ENCODE measurements at places on chromosomes 6 and 20.

GRCh38 chr20:12977328-12978125 is 31.2 kb upstream of the SPTLC3 start:
- DNase-seq = no peak

DNA sequence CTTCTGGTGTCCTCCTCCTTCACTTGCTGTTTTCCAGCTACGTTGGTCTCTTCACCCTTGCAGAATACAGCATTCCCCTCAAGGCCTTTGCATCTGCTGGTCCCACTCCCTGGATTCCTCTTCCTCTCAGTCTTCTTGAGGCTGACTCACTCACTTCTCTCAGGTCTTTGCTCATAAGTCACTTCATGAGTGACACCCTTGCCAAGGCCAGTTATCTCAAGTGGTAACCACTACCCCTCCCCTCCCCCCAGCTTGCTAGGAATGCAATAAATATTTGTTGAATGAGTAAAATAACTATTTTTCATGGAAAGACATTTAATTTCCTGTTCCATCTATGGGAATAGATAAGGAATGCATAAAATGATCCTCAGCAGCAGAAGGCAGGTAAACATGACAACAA is 131.7 kb downstream of the PLCB4 start:
- no peak for DNase-seq

- no peak for DNase-seq
These were observed 357.0 kb downstream of the LAMA2 start for GRCh38 chr6:129239825-129240491.

DNA sequence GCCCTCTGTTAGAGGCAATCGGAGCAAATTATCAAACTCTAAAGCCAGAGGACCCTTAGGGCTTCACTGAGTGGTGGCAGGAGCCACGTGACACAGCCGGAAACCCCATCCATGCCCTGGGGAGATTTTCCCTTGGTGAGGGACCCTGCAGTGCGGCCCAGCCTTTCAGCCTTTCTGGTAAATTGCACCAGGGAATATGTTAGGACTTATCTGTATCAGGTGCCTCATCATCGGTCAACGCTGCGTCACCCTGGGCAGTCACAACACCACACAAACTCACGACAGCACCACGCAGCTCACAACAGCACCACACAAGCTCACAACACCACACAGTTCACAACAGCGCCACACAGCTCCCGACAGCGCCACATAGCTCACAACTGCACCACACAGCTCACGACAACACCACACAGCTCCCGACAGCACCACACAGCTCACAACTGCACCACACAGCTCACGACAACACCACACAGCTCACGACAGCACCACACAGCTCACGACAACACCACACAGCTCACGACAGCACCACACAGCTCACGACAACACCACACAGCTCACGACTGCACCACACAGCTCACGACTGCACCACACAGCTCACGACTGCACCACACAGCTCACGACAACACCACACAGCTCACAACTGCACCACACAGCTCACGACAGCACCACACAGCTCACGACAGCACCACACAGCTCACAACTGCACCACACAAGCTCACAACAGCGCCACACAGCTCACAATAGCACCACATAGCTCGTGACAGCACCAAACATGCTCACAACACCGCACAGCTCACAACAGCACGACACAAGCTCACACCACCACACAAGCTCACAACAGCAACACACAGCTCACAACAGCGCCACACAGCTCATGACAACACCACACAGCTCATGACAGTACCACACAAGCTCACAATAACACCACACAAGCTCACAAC is 199.0 kb downstream of the DLL1 start:
- DNase-seq = no peak

GRCh38 chr20:53716395-53716794 is 122.8 kb upstream of the ZNF217 start:
- no peak for DNase-seq

DNA sequence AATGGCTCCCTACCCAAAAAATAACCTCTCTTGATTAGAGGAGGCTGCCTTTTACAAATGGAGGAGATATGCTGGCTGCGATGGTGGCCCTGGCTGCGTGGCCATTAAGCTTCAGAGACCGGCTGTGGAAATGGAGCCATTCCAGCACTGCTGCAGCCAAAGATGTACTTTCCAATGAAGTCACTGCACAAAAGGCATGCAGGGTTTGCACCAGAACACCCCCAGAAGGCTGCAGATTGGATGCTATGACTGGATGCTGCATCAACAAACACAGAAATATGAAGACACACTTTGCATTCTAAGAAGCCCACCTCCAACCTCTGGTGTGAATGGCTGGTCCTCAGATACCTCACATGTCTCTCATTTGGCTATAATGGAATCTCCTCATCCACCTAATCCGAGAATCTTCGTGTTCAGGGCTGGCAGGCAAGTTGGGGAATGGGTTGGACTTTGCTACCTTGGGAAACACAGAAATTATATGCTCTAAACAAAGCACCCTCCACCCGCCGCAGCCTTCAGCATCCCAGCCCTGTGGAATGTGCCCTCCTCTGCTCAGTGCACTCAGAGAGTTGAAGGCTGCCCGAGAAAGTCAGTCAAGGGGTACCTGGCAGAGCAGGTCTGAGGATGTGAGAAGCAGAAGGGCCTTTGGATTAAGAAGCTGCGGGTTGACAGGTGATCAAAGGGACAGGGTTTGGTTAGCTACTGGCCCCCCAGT is 35.3 kb downstream of the APCDD1L start:
- DNase-seq = no peak

DNA sequence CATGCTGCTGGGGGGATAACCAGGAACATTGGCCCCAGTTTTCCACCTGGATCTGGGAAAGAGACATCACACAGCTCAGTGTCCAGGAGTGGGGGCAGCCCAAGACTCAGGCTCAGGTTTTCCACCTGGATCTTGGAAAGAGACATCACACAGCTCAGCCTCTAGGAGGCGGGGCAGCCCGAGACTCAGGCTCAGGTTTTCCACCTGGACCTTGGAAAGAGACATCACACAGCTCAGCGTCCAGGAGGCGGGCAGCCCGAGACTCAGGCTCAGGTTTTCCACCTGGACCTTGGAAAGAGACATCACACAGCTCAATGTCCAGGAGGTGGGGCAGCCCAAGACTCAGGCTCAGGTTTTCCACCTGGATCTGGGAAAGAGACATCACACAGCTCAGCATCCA is 361.6 kb downstream of the THBS2 start:
- no peak for DNase-seq

DNA sequence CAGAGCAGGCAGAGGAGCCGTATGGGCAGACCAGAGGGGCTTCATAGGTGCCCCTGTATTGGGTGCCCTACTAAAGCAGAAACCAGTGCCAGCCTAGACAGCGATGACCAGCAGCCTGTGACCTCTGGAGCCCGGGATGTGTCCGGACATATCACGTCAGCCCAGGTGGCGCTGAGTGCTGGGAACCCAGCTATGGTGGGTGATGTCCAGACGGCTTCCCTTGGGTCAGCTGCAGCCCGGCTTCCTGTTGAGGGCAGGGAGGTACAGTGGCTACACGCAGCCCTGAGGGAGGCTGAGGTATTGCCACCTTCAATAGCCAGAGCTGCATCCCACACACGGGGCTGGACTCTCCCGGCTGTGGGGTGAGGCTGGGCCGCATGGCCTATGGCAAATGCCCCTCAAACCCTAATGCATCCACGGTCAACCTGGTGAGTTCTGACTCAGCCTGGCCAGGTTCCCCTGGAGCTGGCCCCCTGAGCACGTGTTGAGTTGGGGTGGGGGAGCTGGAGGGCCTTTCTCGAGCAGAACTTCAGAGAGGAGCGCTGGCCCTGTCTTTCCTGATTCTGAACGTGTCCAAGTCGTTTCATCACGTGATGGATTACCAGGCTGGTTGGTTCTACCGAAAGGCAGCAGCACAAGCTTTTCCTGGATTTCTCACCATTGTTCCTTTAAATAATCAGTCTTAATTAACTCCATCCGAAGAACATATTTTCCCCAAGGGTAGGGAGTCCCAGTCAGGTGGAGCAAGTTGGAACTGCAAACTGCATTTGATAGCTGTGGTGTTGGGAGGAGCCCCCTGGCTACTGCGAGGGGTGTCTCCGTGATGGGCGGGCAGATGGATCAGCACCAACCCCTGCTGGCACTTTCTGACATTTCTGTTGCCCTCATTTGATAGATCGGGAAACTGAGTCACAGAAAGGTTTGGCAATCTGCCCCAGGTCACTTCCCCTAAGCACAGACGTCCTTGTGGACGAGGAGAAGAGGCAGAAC is 7.1 kb upstream of the MYT1 start:
- no peak for DNase-seq

- DNase-seq = peak; percentile 57
These were observed 75.2 kb upstream of the GLP1R start for GRCh38 chr6:38973178-38974057.

DNA sequence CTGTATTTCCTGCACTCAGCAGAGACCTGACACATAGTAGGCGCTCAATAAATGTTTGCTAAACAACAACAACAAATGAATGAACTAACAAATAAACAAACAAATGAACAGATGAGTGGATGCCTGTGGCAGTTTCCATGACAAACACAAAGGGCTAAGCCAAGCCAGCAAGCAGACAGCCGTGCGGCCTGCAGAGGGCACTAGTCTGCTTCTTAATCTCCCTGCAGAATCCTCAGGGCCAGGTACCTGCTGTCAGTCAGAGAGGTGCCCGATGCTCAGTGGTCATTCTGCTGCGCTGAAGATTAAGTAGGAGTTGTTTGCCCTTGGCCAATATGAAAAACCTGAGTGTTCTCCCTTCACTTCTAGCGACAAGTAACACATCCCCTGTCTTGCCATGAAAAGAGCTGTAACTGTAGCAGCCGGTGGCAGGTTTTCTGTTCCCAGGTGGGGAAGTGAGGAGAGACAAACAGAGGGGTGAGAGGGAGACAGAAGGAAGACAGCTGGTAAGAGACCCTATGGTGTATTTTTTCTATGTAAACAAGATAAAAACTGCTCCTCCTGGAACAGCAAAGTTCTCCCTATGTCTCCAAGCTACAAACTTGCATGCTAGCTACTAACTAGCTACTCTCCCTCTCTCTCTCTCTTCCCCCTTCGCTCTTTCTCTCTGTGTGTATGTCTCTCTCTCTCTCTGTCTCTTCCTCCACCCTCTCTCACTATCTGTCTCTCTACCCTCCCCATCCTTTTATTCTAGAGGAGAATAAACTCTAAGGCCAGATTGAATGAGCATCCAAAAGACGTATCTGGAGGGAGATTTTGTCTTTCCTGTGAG is at the start of gene MC3R:
Gene MC3R, plus strand, starts transcription at position 779 of the 829 bp plus-strand sequence. CDS start 112 bp downstream, outside the sequence.
- peak; percentile 61 for DNase-seq

DNA sequence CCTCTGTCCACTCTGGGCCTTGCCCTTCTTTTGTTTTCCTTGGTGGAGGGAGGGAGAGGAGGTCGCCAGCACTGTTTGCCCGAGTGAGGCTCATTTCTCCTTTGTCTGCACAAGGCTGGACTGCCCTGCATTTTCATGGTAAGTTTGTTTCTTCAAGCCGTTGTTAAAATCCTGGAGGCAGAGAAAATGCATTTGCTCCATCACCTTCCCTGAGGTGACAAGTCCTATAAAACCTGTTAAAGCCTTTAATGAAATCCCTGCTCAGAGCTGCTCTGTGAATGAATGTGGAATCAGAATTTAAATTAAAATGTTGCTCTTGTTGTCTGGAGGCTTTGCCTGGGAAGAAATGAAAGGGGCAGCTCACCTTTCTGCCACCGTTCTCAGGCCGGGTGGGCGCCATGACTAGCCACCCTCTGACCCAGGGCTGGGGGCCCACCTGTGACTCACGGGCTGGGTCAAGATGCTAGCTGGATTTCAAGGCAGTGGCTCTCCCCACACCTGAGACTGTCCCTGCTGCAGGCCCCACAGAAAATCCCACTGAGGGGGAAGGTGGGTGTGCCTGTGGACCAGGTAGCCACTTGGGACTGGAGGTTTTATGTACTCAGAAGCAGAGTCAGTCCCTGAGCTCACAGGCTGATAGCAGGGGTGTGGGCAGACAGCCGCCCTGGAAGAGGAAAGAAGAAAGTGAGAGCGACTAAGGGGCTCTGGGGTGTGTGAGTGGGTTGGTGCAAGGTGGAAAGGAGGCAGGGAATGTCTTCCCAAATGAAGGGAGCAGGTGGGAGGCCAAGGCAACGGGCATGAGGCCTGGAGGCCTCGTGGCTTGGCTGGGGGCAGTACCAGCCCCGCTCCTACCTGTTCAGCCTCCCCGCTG is 24.0 kb upstream of the MYT1 start:
- DNase-seq = no peak

DNA sequence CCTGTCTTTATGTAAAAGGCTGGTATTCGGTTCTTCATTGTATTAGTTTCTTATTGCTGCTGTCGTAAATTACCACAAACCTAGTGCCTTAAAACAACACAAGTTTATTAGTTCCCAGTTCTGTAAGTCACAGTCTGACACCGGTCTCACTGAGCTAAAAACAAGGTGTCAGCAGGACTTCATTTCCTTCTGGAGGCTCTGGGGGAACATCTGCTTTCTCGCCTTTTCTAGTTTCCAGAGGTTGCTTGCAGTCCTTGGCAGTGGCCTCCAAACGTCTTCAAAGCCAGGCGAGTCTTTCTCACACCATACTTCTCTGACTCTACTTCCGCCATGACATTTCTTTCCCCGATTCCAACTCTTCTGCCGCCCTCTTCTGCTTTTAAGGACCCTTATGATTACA is 43.0 kb upstream of the ZFAND3 start:
- DNase-seq = no peak

DNA sequence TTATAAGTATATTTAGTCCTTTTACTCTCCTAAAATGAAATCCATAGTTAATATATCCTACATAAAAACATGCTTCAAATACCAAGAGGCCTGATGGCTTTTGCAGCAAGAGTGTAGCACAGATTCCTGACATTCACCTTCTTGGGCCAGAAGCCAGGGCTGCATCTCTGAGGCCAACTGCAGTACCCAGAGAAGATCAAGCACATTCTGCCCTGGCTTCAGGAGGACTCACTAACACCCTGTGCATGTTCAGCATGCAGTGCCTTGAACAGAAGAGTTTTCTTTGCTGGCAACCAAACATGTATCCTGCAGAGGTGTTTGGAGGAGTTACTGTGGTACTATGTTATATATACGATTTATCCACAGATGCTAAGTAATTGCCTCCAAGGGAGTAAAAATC is 90.3 kb downstream of the FHL5 start:
- no peak for DNase-seq

DNA sequence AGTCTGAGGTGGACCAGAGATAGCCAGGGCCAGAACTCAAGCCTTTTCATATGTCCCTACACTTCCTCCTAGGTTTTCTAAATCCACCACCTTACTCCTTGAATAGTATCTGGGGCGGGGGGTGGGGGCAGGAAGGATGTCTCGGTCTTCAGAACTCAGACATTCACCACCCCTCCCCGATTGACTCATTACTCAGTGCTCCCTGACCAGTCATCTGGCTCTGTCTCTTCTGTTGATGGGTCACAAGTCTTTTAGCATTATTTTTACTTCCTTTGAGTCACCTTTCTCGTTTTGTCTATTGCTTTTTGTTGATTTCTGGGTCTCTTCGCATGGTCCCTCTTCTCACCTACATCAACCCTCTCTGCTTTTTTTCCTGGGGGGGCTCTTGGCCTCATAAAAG is 23.3 kb downstream of the NOX3 start:
- no peak for DNase-seq

- DNase-seq = no peak
These were observed 1012.4 kb downstream of the GRIK2 start for GRCh38 chr6:102405860-102406259.

- DNase-seq = no peak
These were observed 12.9 kb upstream of the BTN3A3 start for GRCh38 chr6:26427451-26427809.

Measured in WERI-Rb-1 (cell line).